Stimulated activated CD8-positive, alpha-beta memory T cell treated with anti-CD3 and anti-CD28 coated beads, Interleukin-7, amount 100 ng/mL, for 24 hours (primary cell): ENCODE measurements at places on chromosomes 16 and 17.

GRCh38 chr17:36583787-36584186 lies 7.9 kb upstream of the DHRS11 start:
- no peak for DNase-seq

- DNase-seq, result no peak
These were observed 1024.7 kb upstream of the GOT2 start for GRCh38 chr16:59758848-59759247.

DNA sequence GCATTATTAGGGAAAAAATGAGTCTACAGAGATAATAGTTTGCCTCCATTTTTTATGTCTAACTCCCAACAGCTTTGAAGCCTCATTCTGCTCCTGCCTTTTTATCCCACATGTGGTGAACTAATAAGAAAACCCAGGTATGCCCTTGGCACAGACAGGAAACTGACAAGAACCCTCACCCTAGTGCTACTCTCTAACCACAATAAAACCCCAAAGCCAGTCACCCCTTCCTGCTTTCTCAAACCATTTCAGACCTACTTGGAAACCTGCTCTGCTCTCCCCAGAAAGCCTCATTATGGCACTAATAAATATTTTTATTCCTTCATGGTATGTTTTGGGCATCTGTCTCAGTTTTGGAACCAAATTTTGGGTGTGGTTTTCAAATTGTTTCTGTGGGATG lies 3.9 kb upstream of the MARVELD3 start:
- no peak for DNase-seq

DNA sequence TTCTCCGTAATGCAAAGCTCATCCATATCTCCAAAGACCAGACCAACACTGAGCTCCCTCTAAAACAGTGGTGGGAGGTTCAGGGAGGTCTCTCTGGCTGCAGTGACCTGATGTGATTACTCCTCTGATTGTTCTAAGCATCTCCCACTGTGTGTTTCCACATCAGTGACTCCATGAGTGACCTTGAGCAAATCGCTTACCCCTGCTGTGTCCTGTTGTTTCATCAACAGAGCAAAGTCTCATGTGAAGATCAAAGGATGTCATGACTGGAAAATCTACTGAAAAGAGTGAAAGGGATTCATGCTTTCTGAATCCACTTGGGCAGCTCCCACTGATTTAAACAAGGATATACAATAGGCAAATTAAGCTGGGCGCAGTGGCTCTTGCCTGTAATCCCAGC lies 352.9 kb downstream of the TMEM114 start:
- DNase-seq, result no peak

GRCh38 chr16:83925957-83926725 lies 26.9 kb upstream of the OSGIN1 start:
- DNase-seq, result no peak
